Fibroblast of villous mesenchyme (primary cell): ENCODE measurements at places on chromosomes 2 and 18.

- DNase-seq, result no peak
These were observed 178.7 kb upstream of the FAM98A start for GRCh38 chr2:33777786-33778185.

DNA sequence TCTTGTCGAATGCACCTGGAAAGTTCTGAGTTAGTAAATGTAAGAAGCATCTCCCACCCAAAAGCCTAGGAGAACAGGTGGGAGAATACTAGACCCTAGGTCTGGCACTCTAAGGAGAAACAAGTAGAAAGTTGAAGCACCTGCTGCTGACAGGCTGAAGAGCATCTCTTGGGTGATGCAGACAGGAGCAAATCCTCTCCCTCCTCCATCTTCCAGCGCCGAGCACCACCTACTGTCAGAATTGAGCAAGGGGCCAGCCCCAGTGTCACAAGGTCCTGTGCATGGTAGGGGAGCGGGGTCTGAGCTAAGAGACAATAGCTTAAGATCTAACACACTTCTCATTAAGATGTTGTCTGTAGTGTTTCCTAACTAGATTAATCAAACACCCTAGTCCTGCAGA is 52.9 kb downstream of the HK2 start:
- no peak for DNase-seq

DNA sequence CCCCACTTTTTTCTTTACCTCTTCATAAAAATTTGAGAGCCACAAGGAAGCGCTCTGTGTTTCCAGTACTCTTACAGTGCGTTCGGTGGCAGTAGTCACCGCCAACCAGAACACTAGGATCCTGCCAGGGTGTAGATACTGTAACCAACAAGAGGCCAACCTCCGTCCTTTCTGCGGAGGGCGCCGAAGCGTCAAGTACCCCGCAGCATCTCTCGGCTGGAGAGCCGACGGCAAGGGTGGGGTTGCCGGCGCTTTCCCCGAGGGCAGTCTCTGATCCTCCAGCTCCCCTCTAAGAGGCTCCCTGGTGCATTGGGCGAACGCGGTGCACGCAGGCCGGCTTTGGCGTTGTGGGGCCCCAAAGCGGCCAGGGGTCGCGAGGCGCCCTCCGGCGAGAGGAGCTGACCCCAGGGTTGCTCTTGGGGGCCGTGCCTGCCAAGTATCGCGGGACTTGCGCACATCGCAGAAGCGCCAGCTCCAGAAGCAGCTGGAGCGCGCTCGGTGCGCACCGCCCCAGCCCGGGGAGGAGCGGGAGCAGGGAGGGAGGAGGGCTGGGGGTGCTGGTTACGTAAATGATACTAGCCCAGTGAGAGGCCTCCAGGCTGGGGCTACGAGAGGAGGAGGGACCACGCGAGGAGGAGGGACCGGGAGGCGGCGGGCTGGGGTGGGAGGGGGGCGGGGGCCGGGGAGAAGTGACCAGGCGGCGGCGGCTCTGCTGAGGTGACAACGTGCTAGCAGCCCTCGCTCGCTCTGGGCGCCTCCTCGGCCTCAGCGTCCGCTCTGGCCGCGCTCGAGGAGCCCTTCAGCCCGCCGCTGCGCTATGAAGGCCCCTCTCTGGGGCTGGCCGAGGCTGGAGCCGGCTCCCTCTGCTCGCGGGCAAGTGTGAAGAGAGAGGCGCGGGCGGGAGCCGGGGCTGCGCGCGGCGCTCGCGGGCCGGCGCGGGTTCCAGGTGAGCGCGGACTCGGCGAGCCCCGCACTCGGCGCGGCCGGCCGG is at the start of gene GALNT13:
GALNT13 (plus strand) TSS at position 692 of the 991 bp plus-strand sequence.
- peak; percentile 41 for DNase-seq

DNA sequence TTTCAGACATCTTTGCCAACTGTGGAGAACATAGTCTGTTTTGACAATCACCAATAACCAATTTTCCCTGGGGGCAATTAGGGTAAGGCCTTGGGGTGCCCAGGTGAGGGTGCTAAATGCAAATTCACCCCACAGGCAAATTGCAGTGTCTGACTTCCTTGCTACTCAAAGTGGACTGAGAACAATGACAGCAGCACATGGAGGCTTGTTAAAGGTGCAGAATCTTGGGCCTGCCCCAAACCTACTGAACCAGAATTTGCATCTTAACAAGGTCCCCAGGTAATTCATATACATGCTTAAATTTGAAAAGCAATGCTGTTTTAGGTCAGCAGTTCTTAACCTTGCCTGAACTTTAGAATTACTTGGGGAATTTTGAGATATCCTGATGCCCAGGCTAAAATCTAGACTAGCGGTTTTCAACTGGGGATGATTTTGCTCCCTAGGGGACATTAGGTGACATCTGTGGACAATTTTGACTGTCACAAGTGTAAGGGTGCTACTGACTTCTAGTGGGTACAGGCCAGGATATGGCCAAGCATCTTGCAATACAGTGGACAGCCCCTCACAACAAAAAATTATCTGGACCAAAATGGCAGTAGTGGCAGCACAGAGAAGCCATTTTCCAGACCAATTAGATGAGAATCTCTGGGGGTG is 80.2 kb upstream of the GCFC2 start:
- DNase-seq, result no peak

DNA sequence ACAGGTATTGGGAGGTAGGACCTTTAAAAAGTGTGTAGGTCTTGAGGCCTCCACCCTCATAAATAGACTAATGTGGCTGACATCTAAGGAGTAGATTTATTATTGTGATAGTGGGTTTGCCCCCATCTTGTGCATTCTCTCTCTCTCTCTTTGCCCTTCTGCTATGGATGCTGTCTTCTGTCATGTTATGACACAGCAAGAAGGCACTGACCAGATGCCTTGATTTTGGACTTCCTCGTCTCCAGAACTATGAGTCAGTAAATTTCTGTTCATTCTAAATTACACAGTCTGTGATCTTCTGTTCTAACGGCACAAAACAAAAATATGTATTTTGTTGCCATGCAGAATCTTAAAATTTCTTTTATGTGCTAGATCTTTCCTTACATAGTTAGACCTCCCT is 66.9 kb downstream of the ATAD2B start:
- peak; percentile 38 for DNase-seq

- peak; percentile 83 for DNase-seq
These were observed 47.7 kb upstream of the SMIM21 start for GRCh38 chr18:75475228-75475627.

- DNase-seq, result peak; percentile 88
These were observed 181.1 kb upstream of the PGAP1 start for GRCh38 chr2:197107291-197108269.

DNA sequence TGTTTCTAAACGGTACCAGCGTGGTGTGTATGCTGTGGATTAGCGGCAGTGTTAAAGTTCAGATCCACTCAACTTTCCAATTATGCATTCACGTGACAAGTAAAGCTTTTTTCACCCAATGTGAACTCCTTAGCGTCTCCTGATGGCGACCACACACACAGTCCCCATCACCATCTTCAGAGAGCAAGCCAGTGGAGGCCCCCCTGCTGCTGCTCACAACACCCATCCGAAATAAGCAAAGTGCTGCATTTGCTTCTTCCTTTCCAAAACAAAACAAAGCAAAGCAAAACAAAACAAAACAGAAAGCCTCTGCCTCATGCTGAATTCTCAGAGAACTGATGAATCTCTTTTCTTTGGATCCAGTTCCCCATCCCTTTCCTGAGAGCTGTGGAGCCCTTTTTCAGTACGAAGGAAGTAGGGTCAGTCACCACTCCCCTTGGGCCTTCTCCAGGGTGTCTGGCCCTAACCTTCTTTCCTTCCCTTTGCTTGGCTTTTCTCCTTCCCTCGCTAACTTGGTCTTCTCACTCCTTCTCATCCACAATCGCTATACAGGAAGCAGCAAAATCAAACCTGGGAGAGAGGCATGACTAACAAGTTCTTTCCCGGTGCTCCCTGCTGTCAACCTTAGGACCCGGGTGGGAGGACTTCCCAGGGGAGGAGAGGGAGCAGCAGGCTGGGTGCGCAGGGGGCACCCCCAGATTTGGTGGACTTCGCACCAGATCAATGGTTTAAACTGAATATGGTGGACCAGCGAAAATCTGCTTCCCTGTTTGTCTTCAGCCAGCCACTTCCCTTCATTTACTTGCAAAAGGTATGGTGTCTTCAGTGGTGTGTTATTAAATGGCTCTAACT is 56.0 kb downstream of the NRP2 start:
- no peak for DNase-seq

GRCh38 chr2:527581-527980 is 149.6 kb downstream of the TMEM18 start:
- DNase-seq, result no peak

GRCh38 chr2:188032306-188032705 is 259.4 kb upstream of the GULP1 start:
- DNase-seq, result no peak

GRCh38 chr2:70090706-70091334 is 3.5 kb downstream of the PCBP1 start:
- no peak for DNase-seq

GRCh38 chr2:16686641-16687040 is 21.0 kb upstream of the CYRIA start:
- DNase-seq, result no peak

- DNase-seq, result no peak
These were observed 177.0 kb downstream of the SEPTIN10 start for GRCh38 chr2:109436610-109437225.

- DNase-seq, result no peak
These were observed 39.9 kb downstream of the MYO3B start for GRCh38 chr2:170217778-170218251.

DNA sequence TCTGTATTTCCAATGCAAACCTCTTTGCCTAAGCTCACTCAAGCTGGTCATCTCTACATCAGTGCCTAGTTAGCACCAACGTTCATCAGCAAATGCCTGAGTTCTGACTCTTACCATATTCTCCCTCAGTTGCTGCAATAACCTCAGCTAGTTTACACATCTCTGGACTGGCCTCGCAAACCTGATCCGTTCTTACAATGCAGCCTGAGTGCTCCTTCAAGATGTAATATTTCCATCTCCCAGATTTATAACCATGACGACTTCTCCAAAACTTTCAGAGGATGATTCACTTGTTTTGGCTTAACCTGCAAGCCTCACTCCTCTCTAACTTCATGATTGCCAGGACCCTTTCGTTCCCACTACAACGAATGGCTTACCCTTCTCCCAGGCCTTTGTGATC is 69.7 kb downstream of the DIPK1C start:
- no peak for DNase-seq

DNA sequence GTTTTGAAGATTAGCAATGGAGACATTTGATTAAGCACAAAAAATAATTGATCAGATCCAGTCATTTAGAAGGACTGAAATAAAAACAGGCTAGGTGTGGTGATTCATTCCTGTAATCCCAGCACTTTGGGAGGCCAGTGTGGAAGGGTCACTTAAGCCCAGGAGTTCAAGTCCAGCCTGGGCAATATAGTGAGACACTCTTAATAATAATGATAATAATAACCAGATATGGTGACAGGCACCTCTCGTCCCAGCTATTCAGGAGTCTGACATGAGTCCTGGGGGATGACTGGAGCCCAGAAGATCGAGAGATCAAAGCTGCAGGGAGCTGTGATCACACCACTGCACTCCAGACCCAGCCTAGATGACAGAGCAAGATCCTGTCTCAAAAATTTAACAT is 3.5 kb upstream of the FN1 start:
- no peak for DNase-seq

DNA sequence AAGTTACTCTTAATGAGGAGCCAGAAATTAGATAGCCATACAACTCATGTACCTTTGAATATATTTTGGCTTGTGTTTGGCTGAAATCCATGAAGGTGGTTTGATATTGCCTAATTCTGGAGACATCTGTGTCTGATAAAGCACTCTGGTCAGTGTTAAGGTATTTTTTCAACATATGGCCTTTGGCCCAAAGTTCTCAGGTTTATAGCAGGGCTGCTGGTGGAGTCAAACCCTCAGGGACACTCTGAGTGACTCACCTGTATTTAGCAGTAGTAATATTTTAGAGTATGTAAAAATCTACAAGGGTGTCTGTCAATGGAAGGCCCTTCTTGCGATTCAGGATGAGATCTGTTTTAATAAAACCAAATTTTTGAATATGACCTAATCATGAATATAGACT is 666.5 kb downstream of the SLC4A3 start:
- no peak for DNase-seq

GRCh38 chr2:200042102-200042735 is 86.8 kb downstream of the MAIP1 start:
- peak; percentile 97 for DNase-seq

DNA sequence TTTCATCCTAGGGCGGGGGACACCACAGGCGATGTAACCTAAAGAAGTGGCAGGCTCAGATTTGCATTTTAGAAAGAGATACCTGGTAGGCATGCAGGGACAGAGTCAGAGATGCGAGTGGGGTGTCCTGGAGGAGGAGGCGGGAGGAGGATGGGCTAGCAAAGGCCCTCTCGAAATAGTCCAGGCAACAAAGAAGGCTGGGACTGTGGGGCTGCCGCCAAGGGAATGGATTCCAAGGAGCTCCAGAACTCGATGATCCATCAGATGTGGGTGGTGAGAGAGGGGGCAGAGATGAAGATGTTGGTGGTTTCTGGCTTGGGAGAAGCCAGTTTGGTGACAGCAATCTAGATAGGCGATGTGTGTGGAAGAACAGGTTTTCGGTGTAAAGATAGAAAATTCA is 12.5 kb upstream of the INPP5D start:
- no peak for DNase-seq

DNA sequence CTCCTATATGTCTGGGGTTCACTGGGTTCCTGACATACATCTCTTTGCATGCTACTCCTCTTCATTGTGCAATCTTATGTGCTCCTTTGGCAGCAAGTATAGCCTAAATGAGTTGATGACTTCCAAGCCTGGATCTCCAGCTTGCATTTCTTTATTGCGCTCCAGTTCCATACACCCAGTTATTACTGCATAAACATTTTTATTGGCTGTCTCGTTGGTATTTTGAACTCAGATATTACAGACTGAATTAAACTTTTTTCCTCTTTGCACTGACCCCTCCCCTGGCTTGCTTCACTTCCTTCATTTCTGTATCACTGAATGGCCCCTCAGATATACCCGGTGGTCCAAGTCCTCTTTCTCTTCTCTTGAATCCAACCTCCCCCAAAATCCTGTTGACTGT is 219.2 kb downstream of the MC4R start:
- DNase-seq, result no peak

- no peak for DNase-seq
These were observed 15.3 kb downstream of the WNT10A start for GRCh38 chr2:218895759-218896500.
